ELF-1 (cell line): ENCODE measurements at places on chromosomes 12 and 14.
A peak's percentile ranks its signal among the peaks of the same experiment; 100 is the strongest.

- DNase-seq = no peak
Observed at GRCh38 chr12:96289067-96289466, 94.9 kb downstream of the ELK3 start.

- DNase-seq = no peak
Observed at GRCh38 chr12:1310653-1311052, 283.7 kb downstream of the FBXL14 start.

GRCh38 chr12:110335481-110336045 is 54.5 kb downstream of the ATP2A2 start:
- no peak for DNase-seq

DNA sequence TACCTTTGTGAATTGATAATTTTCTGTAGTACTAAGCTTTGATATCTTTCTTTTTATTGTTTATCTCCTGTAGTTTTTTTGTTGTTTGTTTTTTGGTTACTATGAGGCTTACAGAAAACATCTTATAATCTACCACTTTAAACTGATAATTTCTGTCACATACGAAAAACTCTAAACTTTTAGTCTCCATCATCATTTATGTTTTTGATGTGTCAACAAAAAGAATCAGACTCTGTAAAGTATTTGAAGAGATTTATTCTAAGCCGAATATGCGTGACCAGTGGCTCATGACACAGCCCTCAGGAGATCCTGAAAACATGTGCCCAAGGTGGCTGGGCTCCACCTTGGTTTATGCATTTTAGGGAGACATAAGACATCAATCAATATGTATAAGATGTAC is 167.1 kb upstream of the ARHGAP5 start:
- DNase-seq = no peak

GRCh38 chr12:100154474-100155247 is 12.0 kb upstream of the BLTP3B start:
- peak; percentile 92 for DNase-seq

GRCh38 chr12:118220702-118221101 is 84.8 kb downstream of the PEBP1 start:
- no peak for DNase-seq

DNA sequence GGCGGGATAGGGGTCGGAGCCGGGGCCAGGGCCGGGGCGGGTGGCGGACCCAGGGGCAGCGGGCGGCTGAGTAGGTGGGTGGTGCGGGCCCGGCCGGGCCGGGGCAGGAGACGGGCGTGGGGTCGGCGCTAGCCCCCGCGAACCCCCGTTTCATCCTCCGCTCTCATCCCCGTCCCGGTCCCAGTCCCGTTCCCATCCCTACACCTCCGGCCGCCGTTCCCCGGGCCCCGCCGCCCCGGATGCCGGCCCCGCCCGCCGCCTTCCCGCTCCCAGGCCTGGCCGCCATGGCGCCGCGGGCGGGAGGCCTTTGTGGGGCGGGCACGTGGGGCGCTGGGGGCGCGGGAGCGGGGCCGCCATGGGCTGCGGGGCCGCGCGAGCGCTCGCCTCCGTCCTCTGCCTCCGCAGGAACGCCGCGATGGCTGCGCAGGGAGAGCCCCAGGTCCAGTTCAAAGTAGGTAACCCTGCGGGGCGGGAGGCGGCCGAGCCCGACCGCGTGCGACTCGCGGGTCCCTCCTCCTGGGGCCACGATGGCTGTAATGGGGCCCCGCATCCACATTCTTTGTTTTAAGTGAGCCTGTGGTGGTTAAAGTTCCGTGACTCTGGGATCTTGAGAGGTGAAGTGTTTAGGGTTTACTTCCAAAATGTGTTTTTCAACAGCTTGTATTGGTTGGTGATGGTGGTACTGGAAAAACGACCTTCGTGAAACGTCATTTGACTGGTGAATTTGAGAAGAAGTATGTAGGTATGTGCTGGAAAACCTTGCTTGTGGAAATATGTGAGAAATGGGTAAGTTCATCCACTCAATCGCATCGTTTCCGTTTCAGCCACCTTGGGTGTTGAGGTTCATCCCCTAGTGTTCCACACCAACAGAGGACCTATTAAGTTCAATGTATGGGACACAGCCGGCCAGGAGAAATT is 572 bp downstream of the RAN start:
- peak; percentile 25 for DNase-seq

DNA sequence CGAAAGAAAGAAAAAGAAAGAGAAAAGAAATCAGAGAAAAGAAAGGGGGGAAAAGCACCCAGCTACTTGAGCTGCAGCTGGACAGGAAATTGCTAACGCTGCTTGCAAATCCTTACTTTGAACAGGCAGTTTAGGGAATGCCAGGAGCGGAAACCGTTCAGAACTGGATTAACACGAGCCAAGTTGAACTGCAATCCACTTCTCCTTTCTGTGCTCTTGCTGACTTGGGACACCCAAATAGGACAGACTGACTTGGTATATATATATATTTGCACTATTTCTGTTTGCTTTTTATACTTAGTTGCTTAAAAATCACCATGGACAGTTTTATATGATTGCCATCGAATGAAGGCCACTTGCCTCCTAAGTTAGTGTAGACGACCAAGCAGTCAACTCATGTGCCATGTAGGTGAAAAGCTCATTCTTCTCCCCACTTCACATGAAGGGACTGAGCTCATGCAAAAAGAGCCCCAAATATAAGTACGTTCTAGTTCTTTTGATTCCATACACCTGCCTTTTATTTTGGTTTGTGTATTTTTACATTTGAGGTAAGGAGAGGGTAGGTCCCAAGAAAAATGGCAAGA is 5.5 kb downstream of the DUSP6 start:
- DNase-seq = peak; percentile 34

DNA sequence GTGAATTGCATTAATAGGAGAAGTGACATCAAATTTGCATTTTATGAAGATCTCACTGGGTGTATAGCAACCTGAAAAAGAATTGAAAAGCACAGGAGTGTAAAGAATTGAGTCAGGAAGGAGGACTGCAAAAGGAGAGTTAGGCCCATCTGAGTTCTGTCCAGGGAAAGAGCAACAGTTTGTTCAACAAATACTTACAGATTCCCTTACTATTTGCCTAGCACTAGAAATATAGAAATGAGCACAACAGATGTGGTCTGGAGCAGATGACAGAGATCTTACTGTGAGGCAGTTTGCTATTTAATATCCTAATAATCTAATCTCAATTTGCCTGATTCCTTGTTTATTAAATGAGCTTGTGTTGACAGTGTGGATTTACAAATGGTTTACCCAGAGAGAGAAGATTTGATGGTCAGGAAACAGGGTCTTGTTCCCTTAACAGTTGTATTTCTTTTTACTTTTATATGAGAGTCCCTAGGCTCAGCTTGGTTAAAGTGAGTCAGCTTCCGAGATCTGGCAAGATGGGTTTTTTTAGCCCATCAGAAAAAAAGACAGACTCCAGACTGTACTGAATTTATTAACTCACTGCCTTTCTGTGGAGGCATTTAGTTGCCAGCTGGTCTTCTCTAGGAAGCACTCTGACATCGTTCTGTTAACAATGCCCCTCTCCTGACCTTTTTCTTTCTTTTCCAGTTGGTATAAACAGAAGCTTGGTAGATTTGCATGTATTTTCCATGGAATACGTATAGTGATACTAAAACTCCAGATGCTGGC is 229.7 kb downstream of the TTC6 start:
- DNase-seq = no peak

GRCh38 chr12:93039062-93039461 is 110.0 kb upstream of the EEA1 start:
- no peak for DNase-seq

GRCh38 chr12:47636908-47637780 is 68.7 kb downstream of the RPAP3 start:
- peak; percentile 93 for DNase-seq

DNA sequence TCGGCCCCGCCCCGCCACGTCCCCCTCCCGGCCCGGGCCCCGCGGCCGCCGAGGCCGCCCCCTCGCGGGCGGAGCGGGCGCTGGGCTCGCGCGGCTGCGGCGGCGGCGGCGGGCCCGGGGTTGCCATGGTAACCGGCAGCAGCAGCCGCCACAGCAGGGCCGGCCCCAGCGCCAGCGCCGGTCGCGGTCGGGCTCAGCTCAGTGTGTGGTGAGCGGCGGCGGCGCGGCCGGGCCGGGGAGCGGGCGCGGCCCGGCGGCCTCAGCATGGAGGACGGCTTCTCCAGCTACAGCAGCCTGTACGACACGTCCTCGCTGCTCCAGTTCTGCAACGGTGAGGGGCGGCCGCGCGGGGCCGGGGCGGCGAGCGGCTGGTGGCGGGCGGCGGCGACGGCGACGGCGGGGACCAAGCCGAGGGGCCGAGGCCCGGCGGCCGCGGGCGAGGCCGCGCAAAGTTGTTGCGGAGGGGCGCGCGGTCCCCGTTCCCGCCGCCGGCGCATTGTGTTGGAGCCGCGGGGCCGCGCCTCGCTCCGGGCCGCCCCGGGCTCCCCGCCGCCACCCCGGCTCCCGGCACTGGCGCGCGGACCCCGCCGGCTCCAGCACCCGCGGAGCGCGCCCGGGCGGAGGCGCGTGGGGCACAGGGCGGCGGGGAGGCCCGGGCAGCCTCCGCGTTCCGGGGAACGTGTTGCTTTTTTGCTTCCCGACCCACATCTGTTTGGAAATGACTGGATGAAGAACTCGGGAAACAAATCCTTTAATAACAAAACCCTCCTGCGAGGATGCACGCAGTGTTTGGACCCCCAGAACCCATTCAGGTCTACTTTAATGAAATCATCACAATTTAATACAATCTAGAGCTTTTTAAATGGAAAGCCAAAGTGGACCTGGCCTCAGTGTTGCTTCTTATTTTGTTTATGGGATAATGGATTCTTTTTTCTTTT is at the start of gene EML1:
EML1 (plus strand) TSS at position 201 of the 938 bp plus-strand sequence; CDS start at position 265, 64 bp downstream.
- DNase-seq = peak; percentile 67

DNA sequence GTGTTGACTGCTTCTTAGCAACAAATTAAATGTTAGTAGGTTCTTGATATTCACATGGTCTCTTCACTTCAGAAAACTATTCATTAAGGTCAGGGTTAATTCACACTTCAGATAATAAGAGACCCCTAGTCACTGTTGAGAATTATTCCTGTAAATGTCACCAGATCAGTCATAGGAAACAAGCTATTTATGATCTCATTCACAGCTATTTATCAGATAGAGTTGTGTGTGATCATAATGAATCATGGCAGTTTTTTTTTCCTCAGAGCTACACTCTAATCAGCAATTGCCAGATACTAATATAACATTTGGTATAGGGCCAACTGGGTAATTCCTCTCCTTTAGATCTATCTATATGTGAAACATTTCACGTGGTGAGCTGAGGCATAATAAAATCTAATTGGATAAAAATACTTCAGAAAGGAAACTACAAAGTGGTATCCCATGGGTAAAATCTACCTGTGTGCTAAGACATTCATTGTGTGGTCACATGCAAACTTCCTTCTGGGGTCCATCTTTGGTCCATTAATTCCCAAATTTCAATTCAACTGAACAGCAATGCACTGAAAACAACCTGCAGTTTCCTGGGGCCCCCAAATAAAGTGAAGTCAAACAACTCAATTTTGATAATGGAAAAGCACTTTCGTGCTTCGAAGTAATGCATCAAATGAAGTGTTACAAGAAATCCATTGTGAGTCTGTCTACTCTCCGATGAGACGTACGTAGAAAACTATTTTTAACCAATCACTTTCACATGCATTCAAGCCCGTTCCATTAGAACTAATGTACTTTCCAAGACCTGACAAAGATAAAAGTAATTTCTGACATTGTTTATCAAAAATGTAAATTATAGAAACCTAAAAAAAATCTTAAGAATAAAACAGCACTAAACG is 197.0 kb downstream of the ACSS3 start:
- no peak for DNase-seq

DNA sequence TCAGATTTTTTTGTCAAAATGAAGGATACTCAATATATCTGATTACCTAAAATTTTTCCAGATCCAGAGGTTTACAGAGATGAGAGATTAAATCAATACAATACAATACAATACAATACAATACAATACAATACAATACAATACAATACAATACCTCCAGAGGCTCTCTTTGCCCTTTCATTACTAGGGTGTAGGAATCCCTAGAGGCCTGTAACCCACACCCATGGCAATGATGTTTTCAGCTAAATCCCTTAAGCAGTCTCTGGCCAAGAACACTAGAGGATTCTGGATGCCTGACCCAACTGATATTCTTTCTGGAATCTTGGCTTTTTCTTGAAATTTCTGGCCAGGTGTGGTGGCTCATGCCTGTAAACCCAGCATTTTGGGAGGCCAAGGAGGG is 23.7 kb upstream of the AEBP2 start:
- DNase-seq = no peak

GRCh38 chr14:96602186-96602585 is 100.0 kb downstream of the PAPOLA start:
- no peak for DNase-seq

DNA sequence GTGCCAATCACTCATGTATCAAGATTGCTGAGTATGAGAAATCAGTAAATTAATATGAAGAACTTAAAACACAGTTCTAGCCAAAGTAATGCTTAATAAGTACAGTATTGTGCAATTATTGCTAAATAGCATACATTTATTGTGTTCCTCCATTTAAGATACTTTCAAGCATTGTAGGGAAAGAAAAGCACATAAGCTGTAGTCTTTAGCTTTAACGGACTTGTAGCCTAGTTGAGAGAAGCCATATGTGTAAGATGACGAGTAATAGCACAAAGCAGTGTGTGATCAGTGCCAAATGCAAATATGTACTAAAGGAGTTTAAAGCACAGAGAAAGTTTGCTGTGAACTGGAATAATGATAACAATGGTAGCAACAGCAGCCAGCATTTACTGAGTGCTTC is 38.1 kb downstream of the ETV6 start:
- DNase-seq = no peak

DNA sequence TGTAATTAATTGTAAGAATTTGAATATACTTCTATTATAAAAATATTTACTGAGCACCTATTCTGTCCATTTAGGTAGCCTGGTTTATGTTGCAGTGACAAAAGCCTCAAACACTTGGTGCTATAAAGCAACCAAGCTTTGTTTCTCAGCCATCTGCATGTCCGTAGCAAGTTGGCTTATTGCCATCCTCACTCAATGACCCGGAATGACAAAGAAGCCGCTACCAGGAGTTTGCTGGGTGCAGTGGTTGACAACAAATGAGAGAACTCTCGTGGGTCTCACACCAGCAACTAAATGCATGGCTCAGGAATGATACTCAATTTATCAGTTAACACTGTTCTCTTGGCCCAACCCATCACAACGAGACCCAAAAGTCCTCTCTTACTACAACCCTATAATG is 553.1 kb downstream of the DIO2 start:
- no peak for DNase-seq

DNA sequence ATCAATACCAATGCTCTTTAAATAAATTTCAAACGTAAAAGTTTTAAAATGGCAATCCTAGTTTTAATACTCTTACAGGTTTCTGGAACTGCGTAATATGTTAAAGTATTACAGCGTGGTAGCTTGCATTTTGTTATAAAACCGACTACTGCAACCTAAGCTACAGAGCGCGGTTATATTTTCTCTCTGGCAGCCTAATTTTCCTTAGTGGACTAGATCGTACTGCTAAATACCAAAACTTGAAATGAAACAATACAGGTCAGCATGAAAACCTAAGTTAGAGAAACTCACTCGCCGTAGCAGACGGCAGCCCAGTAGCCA is 1.2 kb downstream of the CCDC92 start:
- DNase-seq = no peak

- no peak for DNase-seq
Observed at GRCh38 chr14:92846162-92846897, 52.2 kb downstream of the GOLGA5 start.
